ENCODE measurements at places on chromosomes 11 and 22.

DNA sequence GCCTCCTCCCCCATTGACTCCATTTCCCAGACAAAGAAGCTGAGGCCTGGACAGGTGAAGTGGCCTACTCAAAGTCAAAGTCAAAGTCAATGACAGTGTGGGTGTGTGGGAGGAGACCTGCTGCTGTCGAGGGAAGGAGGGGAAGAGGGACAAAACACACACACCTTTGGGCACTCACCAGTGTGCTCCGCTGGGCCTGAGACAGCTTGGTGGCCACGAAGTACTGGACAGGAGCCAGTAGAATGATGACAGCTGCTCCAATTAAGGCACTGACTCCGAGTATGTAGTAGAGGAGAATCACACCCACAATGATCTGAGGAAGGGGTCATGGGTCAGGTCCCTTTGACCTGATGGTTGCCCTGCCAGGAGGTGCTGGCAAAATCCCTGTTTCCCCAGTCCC is 33.6 kb downstream of the ABCC8 start:
- no peak for DNase-seq

GRCh38 chr11:121889931-121890330 is 226.1 kb downstream of the BLID start:
- no peak for DNase-seq

DNA sequence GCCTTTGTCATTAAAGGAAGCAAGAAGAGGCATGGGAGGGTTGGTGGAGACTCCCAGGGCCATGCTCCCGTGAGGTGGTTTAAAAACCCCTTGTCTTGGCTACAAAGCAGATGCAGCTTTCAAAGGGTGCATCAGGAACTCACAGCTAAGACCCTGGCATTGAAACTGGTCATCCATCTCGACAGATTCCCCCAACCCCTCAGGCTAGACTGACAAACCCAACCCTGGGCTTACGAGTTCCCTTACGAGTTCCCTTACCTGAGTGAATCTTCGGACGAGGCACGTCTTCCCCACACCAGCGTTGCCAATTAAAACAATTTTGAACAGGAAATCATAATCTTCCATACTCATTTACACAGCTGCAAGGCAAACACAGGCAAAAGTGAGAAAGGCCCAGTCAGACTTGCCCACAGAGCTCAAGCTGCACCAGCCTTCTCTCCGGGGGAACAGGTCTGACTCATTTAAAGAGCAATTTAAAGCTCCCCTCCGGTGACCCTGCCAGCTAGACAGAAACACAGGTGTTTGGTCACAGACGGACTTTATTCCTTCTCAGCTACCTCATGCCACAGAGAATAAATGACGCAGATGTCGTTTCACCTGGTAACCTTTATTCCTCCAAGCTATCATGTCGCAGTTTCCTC is 74.6 kb downstream of the RAB30 start:
- DNase-seq: no peak

- no peak for DNase-seq
These were observed 276.3 kb upstream of the RAG2 start for GRCh38 chr11:36874291-36874690.

DNA sequence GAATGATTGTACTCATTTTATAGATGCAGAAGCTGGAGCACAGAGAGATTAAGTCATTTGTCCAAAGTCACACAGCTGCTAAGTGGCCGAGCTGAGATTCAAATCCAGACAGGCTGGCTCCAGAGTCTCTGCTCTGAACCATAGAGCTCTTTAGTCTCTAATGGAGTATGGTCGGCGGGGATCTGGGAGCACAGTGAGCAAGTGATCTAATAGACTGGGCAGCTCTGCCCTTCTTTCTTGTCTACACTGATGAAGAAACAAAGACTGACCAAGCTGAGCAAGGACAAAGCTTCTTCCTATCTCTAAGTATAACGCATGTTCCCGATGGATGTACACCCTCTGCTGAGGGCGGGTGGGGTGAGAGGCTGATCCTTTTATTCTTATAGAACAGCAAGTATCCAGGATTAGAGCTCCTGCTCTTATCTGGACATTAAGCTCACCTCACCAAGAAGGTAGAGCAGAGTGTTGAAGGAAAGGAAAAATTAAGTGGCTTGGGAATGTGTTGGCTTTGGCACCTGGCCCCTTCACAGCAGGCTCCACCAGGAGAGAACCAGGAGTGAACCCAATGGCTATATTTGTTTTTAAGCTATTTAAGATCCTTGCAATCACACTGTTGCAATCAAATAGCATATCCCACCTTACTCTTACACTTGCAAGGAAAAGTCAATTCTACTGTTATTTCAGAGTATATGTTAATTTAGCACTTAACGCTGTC is 68.7 kb downstream of the ETS1 start:
- DNase-seq: no peak
